NCI-H1694 (cell line): ENCODE measurements at places on chromosomes 6 and 20.

GRCh38 chr6:39086294-39086693 lies 28.7 kb downstream of the SAYSD1 start:
- no peak for DNase-seq

GRCh38 chr6:12241493-12242175 lies 48.5 kb upstream of the EDN1 start:
- no peak for DNase-seq

DNA sequence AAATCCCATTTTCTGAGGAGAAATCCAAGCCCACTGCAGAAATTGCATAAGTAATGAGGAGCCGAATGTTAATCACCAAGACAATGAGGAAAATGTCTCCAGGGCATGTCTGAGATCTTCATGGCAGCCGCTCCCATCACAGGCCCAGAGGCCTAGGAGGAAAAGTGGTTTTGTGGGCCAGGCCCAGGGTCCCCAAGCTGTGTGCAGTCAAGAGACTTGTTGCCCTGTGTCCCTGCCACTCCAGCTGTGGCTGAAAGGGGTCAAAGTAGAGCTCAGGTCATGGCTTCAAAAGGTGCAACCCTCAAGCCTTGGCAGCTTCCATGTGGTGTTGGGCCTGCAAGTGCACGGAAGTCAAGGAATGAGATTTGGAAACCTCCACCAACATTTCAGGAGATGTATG lies 276.6 kb downstream of the KHDRBS2 start:
- DNase-seq: no peak

DNA sequence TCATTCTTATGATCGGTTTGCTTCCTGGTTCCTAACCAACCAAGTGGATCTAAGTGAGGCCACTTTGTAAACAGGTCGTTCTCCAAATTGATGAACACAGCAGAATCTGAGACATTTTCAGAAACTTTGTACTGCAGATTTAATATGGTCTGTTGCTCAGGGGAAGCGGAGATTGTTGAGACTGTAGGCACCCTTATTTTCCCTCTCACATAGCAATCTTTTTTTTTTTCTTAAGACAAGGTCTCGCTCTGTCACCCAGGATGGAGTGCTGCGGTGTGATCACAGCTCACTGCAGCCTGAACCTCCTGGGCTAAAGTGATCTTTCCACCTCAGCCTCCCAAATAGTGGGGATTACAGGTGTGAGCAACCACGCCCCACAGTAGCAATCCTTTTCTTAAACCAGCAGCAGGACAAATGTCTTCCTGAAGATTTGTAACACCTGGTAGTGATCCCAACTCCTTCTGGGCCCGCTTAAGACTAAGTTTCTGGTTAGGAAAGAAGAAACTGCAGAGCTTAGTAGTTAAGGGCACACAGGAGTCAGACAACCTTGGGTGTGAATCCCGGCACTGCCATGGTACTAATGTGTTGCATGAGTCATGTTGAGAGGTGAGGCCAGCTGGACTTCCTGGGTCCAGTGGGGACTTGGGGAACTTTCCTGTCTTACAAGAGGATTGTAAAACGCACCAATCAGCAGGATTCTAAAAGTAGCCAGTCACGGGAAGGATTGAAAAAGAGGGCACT lies 48.4 kb upstream of the EZR start:
- DNase-seq: no peak

- no peak for DNase-seq
Measured at GRCh38 chr20:47320990-47321805, 35.3 kb downstream of the ZMYND8 start.

GRCh38 chr20:16551607-16552006 lies 21.6 kb downstream of the KIF16B start:
- DNase-seq: no peak

GRCh38 chr20:10249048-10249770 lies 30.6 kb downstream of the SNAP25 start:
- peak; percentile 19 for DNase-seq

DNA sequence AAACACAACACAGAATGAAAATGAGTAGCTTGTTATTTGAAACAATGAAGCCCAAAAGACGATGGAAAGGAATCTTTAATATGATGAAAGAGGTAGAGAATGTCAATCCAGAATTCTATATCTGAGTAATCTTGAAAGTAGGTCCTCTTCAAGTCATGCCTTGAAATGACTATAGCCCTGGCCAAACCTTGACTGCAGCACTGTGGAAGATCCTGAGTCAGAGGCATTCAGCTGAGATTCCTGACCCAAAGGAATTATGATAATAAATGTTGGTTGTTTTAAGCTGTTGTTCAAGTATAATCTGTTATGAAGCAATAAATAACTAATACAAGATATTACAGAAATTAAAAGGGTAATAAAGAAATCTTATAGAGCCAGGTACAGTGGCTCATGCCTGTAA lies 64.8 kb downstream of the IBTK start:
- no peak for DNase-seq

DNA sequence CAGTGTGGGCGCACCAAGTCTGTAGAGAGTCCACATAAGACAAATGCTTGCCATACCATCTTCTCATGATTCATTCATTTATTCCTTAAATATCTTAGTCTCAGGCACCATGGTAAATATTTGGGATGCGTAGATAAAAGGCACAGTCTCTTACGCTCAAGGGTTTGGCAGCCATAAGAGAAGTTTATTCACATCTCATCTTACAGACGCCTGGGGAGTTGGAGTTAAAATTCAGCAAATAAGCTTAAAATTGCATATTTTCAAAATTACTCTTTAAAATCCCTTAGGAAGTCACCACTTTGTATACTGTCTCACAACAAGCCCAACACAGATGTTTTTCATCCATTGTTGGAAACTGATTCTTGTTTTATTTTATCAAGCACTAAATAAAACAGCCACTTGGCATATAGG lies 363.3 kb downstream of the KIF16B start:
- DNase-seq: no peak

GRCh38 chr20:43963233-43963632 lies 48.6 kb downstream of the TOX2 start:
- DNase-seq: no peak

DNA sequence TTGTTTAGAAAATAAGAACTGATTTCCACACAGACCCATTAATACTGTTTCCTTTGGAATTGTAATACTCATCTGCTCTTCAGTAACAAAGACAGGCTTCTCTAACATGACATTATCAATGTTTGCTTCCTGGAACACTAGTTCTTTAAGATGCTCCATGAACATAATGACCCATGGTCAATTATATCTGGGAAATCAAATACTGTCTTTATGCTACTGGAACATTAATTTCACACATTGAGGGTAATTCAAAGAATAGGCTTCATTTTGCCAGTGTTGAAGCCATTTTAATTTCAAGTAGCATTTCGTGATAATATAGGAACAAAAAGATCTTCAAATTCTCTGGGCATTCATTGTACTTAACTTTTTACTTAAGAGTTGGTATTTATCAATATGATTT lies 80.9 kb downstream of the OPN5 start:
- no peak for DNase-seq

DNA sequence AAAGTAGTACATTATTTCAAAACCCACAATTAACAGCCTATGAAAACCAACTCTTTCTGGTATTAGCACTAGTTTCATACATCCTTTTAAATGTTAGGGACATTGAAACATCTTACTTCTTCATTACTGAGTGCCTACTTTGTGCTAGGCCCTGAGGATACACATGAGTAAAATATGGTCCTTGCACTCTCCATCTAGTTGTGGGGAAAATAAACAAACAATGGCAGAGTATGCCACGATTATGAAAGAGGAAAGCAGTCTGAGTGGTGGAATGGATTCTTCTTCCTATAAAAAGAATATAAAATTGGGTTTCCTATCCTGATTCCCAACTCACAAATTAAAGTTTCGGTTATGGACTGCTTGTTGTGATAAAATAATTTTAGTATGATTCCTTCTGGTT lies 84.9 kb downstream of the ATXN1 start:
- no peak for DNase-seq

DNA sequence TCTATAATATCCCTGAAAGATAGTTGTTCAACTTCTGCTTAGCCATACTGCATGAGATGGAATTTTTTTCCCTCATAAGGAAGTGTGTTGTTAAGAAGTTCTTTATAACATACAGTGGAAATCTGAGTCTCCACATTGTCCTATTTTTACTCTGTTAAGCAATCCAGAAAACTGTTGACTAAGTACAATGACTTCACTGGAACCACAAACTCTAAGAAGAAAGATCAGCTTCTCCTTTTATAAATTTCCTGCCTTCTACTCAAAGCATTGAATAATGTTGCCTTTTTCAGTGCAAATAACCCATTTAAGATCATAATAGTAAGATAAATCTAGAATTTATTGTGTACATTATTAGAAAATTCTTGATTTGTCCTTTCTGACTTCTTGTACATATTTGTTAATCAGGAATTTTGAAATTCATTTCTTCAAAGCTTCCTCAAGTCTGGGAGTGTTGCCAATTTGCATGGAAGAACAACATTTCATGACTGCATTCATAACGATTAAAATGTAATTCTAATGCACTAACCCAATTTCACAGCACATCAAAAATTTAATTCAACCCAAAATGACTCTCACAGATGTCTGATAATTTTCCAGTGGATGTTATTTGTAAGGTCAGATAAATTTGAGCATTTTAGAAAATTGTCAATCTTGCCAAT lies 45.6 kb upstream of the ANKEF1 start:
- DNase-seq: no peak

DNA sequence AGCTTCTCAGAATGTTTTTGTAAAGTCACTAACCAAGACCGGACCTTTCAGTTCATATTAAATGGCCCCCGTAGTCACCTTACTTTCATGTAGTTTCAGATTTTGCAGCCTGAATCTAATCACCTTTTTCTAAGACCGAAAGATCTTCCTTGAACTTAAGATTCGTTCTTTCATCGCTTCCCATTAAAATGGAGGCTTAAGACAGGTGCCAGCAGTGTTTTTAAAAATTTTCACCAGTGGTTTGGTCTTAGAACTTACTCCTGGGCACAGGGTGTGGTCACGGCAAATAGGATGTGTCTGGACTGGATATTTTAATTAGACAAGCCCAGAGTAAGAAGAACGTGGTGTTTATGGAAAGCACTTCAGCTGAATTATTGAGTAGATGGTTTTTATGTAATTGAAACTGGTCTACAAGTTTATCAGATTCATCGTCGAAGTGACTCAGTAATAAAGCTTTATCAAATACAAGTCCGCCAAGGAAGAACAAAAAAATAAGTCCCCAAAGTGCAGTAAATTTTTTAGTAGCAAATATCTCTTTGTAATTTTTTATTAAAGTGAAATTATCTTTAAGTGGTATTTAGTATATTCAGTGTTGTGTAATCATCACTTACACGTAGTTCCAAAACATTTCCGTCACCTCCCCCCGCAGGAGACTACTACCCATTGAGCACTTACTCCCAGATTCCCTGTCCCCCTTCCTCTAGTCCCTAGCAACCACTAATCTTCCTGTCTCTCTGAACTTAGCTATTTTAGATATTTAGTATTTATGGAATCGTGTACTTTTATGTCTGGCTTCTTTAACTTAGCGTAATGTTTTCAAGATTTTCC lies 868 bp downstream of the SRSF3 start:
- peak; percentile 16 for DNase-seq

- DNase-seq: no peak
Measured at GRCh38 chr6:11161031-11161956, 49.8 kb upstream of the ERVFRD-1 start.

DNA sequence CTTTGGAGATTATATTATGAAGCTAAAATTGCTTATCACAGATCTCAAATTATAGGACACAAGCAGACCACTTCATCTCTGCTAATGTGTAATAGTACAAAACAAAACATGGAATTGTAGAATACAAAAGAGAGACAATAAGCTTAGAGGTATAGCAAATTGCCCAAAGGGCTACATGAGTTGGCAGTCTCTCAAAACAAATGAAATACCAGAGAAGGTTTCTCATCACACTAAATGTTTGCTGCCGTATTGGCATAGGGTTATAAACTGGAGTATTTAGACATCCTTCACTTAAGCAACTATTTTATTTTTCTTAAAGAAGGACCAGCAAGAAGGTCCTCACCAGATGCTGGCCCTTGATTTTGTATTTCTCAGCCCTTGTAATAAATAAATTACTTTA lies 5.9 kb upstream of the EYA4 start:
- DNase-seq: no peak

DNA sequence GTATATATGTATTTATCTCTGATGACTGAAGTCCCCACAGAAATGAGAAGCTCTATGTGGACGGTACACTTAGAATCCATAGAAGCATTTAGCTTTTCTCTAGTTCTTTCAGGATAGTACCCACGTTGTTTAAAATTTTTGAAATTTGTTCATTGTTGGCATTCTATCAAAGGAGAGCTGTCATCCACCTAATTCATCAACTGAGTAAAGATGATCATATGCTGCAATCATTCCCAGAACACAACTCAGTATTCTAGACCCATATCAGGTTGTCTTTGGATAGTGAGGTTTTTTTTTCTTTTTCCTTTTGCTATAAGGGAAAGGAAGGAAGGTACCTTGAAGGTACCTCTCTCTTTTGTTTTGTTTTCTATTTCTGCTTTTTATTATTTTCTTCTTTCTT lies 9.3 kb downstream of the SERAC1 start:
- no peak for DNase-seq
